Renal pelvis (tissue), 12 donors: ENCODE measurements at places on chromosomes 7 and 10. TPM values are rescaled to one million over a fixed set of nuclear protein-coding genes. Genes with fewer than 3 reads are reported as not detected.

STK32C gene
- 15.4 TPM for polyA plus RNA-seq

- no peak for DNase-seq
Measured at GRCh38 chr7:117097860-117098259, 144.6 kb downstream of the ST7 start.

DNA sequence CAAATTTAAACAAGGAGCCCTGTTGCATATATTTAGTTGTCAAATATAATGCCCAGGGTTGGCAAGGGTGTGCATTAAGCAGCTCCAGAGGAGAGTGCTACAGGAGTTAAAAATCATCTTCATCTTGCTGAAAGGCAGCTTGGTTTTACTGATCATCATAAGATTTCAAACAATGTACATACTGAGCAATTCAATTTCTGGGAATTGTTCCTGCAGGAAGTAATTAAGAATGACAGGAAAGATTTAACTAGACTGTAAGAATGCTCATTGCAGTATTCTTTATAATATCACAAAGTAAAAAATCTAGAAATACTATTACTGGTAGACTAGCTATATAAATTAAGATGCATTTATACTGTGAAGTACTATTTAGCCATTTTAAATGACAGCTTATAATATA, 153.6 kb downstream of the DYNC1I1 start:
- no peak for DNase-seq

GRCh38 chr10:91156196-91156595, 64.3 kb upstream of the PCGF5 start:
- no peak for DNase-seq

DNA sequence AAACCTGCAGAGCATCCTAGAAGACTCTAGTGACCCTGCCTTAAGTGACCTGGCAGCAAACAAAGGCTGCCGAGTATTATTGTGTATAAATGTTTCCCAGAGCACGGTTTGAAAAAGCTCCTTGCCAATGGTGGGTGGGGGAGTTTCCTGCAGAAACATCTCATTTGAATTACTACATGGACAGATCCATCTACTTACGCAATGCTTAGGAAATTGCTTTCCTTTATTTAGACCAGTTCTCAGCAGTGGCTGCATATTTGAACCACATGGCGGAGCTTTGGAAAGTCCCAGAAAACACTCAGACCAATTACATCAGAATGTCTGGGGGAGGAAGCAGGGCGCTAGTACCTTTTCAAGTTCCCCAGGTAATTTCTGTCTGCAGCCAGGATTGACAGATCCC, 560.9 kb downstream of the SDK1 start:
- DNase-seq: peak; percentile 55

DNA sequence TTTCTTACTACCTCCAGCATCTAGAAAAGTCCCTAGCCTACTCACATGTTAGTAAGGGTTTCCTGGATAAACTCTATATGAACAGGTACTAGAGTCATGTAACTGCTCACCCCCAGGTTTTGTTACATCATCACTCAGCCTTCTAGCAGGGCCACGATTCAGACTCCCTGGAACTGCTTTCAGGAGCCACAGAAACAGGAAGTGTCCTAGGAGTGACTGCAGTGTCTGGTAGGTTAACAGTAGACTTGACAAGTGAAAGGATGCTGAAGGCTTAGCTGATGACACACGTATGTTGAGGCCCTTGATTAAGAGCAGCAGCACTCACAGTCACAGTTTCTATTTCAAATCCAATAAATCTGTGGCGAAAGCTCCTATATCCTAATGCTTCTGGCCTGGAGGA, 101.2 kb downstream of the DNMBP start:
- no peak for DNase-seq

DNA sequence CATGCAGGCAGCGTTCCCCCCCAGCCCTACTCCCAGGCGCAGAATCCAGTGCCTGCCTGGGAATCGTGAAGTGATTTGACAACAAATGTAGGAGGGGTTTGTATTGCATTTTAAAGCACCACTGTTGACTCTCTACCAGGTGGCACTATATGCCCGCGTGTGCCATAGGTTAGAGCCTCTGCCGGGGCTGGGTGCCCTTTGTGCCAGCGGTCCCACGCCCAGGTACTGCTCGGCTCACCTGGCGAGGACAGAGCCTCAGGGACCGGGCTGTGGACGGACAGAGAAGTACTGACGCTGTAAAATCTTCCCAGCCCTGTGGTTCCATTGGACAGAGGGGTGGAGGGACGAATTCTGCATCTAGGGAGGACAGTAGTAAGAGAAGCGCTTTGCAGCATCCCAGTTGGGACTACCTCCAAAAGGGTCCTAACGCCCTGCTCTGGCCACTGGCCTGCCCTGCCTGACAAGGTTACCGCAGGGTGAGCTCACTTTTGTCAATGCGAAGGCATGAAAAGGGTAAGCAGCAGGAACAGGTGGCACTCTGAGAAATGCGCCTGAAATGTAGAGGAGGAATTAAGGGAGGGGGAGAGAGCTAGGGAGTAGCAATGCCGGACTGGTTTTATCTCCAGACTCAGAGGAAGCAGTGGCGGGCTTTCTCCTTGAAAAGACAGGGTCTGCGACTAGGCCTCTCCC, 788 bp upstream of the CACNA2D1 start:
- no peak for DNase-seq

WNT8B gene
- 0.69 TPM for polyA plus RNA-seq

PAPOLB gene
- 0.04 TPM for polyA plus RNA-seq

DNA sequence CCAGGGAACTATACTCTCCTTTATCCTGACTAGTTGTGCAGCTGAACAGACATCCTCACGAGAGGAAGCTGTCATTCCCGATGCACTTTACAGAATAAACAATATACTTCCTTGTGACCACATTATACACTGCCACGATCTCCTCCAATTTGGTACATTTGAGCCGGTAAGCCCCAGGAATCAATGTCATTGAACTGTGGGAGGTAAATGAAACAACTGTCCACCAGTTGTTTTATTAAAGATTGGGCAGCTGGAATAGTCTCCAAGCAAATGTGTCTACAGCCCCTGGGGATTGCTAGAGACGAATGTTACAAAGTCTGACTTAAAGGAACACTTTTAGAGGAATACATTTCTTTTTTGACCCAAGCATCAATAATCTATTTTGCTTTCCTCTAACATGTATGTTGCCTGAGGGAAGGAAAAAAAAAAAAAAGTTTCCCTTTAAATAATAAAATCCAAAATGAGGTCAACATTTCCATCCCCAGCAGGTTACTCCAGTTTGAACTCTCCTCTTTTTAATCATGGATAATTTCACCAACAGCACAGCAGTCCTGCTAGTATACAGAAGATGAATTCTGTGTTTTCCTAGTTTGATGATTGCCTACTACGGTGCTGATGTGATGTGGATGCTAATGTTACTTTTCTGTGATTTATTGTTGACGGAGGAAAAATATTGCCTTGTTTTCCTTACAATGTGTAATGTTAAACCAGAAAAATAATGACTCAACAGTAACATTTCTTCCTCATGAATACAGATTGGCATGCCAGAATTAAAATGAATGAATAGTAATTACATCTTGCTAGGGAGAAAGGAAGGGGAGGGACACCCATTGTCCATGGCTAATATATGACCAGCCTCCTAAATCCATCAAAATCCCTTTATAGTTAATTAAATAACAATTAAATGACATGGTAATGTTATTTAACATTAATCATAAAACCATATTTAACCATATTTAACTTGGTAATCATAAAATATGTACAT, 360.9 kb downstream of the NEBL start:
- DNase-seq: no peak

NDUFA5 gene
- 201 TPM for polyA plus RNA-seq

GRCh38 chr7:130881799-130882141, 147.8 kb upstream of the KLF14 start:
- no peak for DNase-seq

GTPBP10 gene
- polyA plus RNA-seq: 30.6 TPM

DNA sequence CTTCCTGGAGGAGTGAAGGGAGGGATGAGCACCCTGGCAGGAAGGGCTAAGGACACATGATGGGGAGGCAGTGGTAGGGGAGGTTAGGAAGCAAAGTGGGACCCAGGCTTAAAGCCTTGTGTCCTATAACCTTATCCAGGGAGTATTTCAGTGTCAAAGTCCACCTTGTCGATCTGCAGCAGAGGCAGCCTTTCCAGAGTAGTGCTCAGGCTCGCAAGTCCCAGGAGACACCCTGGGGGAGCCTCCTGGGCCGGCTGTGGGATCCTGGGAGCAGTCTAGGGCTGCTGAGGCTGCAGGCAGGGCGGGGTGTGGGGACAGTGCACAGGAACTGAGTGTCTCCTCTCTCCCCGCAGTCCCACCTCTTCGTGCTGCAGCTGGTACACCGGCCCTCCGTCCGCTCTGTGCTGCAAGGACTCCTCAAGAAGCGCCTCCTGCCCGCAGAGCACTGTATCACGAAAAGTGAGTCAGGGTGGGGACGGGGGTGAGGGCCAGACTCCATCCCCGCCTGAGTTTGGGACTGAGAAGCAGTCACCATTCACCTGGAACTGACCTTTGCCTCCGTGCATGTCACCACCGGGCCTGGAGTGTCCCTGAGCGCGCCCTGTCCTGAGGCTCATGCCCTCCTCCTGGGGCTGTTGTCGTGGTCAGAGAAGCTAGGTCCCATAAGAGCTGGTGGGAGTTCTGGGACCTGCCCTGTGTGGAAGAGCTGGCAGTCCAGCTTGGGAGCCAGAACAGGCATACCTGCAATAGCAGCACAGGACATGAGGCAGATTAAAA, 45.3 kb upstream of the PPIF start:
- DNase-seq: no peak

DNA sequence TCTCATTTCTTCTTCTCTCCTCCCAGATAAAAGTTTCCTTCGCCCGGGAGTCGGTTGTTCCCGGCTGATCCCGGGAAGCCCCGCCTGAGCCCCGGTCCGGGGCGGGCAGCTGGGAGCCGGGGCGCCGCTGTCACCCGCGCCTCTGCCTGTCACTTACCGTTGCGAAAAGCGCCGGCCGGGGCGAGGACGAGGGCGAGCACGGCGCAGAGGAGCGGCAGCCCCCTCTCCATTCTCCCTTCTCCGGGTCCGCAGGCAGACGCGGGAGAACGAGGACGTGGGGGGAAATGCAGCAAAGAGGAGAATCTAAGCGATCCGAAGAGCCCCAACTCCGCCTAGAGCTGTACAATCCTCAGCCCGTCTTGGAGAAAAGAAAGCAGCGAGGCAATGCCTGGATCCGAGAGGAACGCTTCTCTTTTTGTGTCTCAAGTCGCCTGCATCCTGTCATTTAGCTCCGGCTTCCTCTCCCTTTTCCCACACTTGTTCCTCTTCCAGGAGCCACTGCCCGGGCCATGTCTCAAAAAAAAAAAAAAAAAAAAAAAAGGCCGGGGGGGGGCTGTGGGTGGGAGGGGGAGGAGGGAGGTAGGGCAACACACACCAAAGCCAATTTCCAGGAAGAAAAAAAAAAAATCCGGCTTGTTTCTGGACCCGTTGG, at the start of gene NRP1:
NRP1 (minus strand) TSS at position 515 of the 652 bp plus-strand sequence; CDS start at position 230, 285 bp downstream.
- no peak for DNase-seq

LRIT1 gene
- not detected for polyA plus RNA-seq

HTR7 gene
- polyA plus RNA-seq: 0.33 TPM

NHLRC2 gene
- 24.7 TPM for polyA plus RNA-seq

GRCh38 chr7:147096629-147097028, 980.0 kb downstream of the CNTNAP2 start:
- no peak for DNase-seq

IGFBP3 gene
- 83.7 TPM for polyA plus RNA-seq

LIPM gene
- polyA plus RNA-seq: not detected

- no peak for DNase-seq
Measured at GRCh38 chr10:12397941-12398340, 48.6 kb downstream of the CAMK1D start.

LBX1 gene
- not detected for polyA plus RNA-seq

DNA sequence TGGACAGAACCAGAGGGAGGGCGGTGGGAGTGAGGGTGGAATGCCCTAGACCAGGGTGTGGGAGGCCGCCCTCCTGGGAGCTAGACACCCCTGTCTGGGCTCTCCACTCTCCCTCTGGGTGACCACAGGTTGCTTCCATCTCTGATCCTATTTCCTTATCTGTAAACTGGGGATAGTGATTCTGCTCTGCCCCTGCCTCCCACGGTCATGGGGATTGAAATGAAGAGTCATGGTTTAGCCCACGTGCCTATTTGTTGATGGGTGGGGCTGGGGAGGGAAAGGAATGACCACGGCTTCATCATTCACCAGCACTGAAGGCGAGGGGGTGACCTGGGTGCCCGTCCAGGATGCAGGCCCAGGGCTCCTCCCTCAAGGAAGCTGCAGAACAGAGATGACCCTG, 49.3 kb upstream of the PCBD1 start:
- DNase-seq: no peak

CHCHD2 gene
- polyA plus RNA-seq: 251 TPM

ZNF853 gene
- polyA plus RNA-seq: 14.7 TPM

GNAT3 gene
- polyA plus RNA-seq: not detected

ACTL6B gene
- not detected for polyA plus RNA-seq

DNA sequence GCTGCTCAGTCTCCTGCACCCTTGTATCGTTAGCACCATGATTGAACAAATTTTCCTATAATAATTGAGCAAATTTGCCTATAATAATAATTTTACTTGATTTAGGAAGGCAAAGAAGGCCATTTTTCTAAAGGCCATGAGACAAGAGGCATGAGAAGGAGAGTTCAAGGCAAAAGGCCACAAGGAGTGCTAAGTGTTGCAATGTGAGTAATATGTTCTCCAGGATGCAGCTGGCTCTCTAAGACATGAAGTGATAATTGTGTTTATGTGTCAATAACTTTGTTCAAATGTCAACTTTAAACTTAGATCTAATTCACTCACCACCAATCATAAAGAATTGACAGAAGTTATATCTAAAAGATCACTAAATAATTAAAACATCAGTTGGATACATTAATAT, 53.8 kb downstream of the SGCE start:
- no peak for DNase-seq

STRIP2 gene
- 2.0 TPM for polyA plus RNA-seq

CRHR2 gene
- 0.20 TPM for polyA plus RNA-seq

GRCh38 chr7:621572-622285, 102.1 kb upstream of the PDGFA start:
- no peak for DNase-seq

- DNase-seq: no peak
Measured at GRCh38 chr7:44561962-44562621, 11.6 kb downstream of the DDX56 start.

HGF gene
- 1.2 TPM for polyA plus RNA-seq

GRCh38 chr10:28845009-28845682, 167.8 kb downstream of the BAMBI start:
- no peak for DNase-seq

DNA sequence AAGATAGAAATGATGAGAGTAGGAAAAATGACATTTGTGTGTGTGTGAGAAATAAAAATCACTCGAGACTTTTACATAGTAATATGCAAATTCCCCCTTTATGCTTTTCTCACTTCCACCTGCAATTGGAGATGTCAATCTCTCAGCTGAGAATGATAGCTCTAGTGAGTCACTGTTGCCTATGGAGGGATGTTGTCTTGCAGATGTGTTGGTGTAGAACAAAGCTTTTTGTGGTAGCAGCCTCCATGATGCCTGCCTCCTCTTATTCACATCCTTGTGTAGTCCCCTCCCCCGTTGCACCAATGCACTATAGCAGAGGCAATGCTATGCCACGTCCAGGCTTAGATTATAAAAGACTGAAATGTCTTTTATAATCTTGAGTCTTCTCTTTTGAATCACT, 33.8 kb downstream of the SPAG6 start:
- DNase-seq: no peak

GRCh38 chr10:72011468-72011867, 47.3 kb downstream of the CHST3 start:
- DNase-seq: no peak

CNPY1 gene
- not detected for polyA plus RNA-seq

CYP2C9 gene
- polyA plus RNA-seq: 4.8 TPM

OR13A1 gene
- polyA plus RNA-seq: 0.07 TPM

GRCh38 chr10:91316486-91316885, 93.7 kb upstream of the HECTD2 start:
- no peak for DNase-seq

LIPK gene
- polyA plus RNA-seq: not detected

ARHGEF35 gene
- polyA plus RNA-seq: 27.3 TPM
